ENCODE measurements at places on chromosomes 4 and X.

GRCh38 chrX:101642093-101642492 is 17.6 kb downstream of the ARMCX2 start:
- DNase-seq, result no peak

- DNase-seq, result no peak
Observed at GRCh38 chrX:138945219-138945618, 233.7 kb upstream of the FGF13 start.

DNA sequence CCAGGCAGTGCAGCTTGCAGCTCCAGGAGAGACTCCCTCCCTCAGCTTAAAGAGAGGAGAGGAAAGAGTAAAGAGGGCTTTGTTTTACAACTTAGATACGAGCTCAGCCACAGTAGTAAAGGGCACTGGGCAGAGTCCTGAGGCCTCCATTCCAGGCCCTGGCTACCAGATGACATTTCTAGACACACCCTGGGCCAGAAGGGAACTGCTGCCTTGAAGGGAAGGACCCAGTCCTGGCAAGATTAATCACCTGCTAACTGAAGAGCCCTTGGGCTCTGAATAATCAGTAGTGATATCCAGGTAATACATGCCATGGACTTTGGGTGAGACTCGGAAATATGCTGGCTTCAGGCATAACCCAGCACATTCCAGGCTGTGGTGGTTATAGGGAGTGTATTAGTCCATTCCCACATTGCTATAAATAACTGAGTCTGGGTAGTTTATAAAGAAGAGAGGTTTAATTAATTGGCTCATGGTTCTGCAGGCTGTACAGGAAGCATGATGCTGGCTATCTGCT is 15.3 kb upstream of the SLC16A2 start:
- no peak for DNase-seq

DNA sequence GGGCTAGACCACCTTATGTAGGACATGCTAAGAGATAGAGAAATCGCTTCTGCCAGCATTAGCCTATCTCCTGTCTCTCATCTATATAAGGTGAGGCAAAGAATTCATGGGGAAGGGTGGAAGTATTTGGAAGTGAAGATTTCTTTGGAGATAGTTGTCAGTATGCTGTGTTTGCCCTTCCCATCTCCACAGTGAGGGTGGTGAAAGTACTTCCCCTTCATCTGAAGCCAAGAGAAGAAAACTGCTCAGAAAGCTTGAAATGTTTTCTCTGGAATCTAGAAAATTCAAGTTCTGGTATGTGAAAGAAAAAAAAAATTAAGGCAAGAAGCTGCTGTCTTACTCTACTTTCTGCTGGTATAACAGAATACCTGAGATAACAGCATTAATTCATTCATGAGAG is 12.3 kb upstream of the ADH5 start:
- DNase-seq, result no peak

DNA sequence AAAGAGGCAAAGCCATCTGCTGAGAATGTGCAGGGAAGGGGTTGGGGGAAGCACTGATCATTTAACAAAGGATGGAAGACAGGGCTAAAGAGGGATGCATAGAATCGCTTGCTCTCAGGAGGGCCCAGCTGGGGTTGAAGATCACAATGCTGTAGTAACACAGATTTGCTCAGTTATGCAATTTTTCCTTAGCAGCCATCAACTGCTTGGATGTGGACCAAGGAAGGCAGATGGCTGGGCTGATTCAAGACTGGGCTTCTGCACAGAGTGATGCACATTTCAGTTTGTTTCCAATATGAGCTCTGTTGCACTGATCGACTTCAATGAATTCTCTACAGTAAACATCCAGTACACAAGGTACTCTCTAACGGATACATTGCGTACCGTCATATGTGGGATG is 127.8 kb upstream of the TBL1X start:
- no peak for DNase-seq

DNA sequence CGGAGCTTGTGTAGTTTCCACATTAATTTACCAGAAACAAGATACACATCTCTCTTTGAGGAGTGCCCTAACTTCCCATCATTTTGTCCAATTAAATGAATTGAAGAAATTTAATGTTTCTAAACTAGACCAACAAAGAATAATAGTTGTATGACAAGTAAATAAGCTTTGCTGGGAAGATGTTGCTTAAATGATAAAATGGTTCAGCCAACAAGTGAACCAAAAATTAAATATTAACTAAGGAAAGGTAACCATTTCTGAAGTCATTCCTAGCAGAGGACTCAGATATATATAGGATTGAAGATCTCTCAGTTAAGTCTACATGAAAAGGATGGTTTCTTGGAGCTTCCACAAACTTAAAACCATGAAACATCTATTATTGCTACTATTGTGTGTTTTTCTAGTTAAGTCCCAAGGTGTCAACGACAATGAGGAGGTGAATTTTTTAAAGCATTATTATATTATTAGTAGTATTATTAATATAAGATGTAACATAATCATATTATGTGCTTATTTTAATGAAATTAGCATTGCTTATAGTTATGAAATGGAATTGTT is at the start of gene FGB:
Gene FGB (plus strand): TSS at position 315 of the 558 bp plus-strand sequence. CDS start 8 bp downstream, at position 323.
- DNase-seq, result no peak

- no peak for DNase-seq
Observed at GRCh38 chr4:151226004-151226932, 50.7 kb upstream of the PRSS48 start.

DNA sequence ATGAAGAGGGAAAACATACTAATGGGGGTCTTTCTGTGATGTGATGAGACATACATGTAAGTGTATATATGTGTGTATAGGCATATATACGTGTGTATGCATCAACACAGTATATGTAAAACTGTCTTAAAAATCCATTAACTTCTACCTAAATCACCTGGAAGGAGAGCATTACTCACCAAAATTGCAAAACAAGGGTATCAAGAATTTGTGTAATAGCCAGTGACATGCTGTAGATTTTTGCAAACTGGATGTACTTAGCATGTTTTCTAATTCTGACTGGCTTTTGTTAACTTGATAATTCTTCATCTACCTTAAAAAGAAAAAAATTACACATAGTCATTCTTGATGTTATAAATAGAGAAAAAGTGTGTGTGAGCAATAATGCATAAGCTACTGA is 104.7 kb downstream of the PRRG1 start:
- DNase-seq, result no peak

DNA sequence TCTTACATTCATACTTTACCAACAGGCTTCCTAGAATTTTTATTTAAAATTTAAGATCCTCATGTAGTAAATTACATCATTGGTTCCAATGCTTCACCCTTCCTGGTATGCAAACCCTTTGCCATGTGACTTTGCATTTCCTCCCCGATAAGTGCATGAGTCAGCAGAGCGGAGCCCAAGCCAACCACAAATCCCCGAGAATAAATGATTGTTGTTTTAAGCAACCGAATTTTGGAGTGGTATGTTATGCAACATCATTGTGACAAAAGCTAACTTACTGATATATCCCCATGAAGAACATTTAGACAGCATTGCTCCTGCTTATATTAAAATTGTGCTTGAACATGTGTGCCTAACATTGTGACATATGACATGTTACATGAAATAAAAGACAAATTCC is 199.4 kb upstream of the DDX53 start:
- DNase-seq, result no peak
